ENCODE measurements at places on chromosomes 4 and X.

- DNase-seq = no peak
Observed at GRCh38 chr4:173494013-173494970, 35.7 kb downstream of the HAND2 start.

GRCh38 chrX:105502336-105502735, 281.8 kb upstream of the TEX13A start:
- DNase-seq = no peak

DNA sequence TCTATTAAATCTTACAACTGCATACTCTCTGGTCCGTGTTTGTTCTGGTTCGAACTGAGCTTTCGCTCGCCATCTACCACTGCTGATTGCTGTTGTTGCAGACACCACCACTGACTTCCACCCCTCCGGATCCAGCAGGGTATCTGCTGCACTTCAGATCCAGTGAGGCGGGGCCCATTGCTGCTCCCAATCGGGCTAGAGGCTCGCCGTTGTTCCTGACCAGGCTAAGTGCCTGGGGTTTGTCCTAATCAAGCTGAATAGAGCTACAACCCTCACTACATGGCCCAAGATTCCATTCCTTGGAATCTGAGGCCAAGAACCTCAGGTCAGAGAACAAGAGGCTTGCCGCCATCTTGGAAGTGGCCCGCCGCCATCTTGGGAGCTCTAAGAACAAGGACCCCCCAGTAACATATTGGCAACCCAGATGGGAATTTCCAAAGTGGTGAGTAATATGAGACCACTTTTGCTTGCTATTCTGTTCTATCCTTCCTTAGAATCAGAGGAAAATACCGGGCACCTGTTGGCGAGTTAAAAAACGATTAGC, 43.3 kb downstream of the ENOPH1 start:
- no peak for DNase-seq

- DNase-seq = no peak
Observed at GRCh38 chrX:21479695-21480270, 105.6 kb downstream of the CNKSR2 start.

Measured in stimulated activated CD4-positive, alpha-beta T cell treated with anti-CD3 and anti-CD28 coated beads, Interleukin-1b, Interleukin-23, amount 100 ng/mL, for 1 hour (primary cell).